ENCODE measurements at places on chromosomes 1 and 21.
A peak's percentile ranks its signal among the peaks of the same experiment; 100 is the strongest.

GRCh38 chr21:39349211-39350093 lies 564 bp upstream of the HMGN1 start:
- peak; percentile 94 for DNase-seq

DNA sequence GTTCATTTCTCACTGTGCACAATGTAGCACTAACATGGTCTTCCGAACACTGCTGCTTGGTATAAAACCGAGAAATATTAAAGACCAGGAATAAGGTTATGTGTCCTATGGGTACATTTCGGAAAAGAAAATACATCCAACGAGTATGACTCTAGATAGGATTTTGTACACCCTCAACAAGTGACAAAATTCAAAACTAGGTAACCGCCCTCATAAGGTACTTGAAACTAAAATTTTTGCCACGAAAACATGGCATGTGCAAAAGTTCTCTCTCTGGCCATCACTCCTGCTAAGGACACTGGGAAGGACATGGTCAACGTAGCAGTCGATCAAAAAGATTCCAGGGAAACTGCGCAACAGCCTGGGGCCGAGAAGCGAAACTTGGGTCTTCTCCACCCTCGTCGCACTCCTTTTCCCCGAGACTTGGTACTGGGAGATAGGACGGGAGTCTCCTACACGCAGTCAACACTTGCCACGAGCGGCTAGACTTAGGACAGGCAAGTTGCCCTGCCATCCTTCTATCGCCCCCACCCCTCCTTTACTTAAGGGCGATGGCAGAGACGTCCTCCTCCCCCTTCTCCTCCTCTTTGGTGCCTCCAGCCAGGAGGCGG lies 338 bp upstream of the TOR1AIP1 start:
- DNase-seq, result no peak

DNA sequence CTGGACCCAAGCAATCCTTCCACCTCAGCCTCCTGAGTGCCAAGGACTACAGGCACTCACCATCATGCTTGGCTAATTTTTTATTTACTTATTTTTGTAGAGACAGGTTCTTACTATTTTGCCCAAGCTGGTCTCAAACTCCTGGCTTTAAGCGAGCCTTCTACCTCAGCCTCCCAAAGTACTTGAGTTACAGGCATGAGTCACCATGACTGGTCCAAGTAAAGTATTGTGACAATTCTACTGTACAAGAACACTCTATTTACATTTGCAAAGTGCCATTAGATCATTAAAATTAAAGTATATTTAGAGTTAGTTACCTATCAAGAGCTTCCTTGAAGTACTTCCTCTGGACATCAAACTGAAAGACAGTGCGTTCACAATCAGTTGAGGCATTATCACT lies 44.8 kb downstream of the NRDC start:
- no peak for DNase-seq

DNA sequence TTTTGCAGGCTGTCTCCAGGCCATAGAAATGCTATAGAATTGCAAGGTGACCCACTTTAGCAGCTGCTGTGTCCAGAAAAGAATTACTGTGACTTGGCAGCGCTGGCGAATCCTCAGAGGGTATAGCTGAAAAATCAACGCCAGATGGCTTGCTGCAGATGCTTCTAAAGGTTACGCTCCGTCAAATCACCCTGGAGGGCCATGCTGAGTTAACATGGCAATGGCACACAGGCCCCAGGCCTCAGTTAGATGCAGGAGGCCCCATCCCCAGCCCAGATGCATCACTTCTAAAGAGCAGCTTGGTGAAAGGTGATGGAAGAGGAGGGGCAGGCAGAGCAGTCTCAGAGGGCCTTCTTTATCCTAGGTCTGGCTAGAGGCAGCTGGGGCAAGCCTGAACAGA lies 18.0 kb downstream of the KIAA1614 start:
- no peak for DNase-seq

GRCh38 chr21:28220680-28221079 lies 772.0 kb downstream of the LTN1 start:
- DNase-seq, result no peak

DNA sequence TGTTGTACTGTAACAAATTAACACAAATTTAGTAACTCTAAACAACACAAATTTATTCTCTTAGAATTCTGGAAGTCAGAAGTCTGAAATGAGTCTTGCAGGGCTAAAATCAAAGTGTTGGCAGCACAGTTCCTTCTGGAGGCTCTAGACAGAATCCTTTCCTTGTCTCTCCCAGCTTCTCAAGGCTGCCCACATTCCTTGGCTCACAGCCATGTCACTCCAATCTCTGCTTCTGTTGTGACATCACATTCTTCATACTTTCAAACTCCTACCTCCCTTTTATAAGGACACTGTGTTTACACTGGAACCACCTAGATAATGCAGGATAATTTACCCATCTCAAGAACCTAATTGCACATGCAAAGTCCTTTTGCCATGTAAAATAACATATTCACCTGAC lies 225.0 kb upstream of the PRMT6 start:
- no peak for DNase-seq

DNA sequence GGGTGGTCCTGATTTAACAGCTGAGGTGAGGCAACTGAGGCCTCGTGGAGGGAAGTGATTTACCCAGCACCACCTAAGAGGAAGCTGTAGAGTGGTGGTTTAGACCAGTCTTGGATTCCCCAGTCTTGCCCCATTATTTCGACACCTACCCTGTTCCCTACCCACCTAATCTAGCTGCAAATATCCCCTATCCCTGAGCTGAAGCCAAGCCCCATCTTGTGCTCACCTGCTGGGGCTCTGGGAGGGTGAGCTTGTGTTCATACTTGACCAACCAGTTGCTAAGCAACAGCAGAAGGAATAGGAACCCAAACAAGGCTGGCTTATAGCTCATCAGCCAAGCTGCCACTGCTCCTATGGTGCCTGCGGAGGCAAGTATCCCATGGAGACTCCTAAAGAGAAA lies 2.0 kb downstream of the TEX46 start:
- DNase-seq, result no peak

GRCh38 chr1:76881762-76882161 lies 14.5 kb downstream of the ST6GALNAC5 start:
- DNase-seq, result no peak

GRCh38 chr21:30502041-30502440 lies at the start of gene KRTAP19-5:
Gene KRTAP19-5, minus strand, starts transcription at chr21:30502141. Its CDS starts 51 bp downstream, at chr21:30502090.
- no peak for DNase-seq

GRCh38 chr21:37392441-37392840 lies 25.9 kb downstream of the DYRK1A start:
- DNase-seq, result no peak

DNA sequence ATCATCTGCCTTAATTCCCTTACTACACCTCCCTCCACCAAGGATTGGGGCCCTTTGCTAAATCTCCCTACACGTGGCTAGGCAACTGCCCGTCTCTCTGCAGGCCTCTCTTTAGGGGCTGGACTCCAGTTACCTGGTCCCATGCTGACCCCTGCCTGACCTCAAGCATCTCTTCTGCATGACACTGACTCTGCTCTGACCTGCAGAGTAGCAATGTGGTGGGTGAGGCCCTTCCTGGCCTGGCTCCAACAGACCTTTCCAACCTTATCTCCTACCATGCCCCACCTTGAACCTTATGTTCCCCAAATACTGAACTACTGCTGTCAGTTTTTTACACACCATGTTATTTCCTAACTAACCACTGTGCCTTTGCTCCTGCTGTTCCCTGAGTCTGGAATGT lies 45.9 kb upstream of the EPS15 start:
- DNase-seq, result no peak

All from activated CD4-positive, CD25-positive, alpha-beta regulatory T cell (primary cell).